ENCODE measurements at places on chromosomes 4 and X.

DNA sequence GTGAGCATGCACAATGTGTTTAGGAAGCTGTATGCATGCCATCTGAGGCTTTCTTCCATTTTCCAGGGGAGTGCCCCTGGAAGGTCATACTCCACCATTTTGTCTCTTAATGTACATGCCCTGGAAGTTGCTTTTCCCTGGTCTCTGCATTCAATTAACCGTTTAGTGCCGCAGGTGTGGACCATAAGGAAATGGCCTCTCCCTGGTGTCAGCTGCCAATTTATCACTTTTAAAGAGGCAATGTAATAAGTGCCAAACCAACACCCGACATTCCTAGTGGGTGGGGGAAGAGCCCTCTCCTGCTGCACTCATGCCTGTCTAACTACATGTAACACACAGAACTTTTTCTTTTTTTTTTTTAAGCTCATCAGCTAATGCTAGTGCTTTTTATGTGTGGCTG lies 7.1 kb upstream of the BST1 start:
- no peak for DNase-seq

GRCh38 chr4:150232029-150232428 lies 153.8 kb downstream of the DCLK2 start:
- DNase-seq: no peak

- no peak for DNase-seq
Observed at GRCh38 chrX:65821721-65822496, 154.5 kb downstream of the MSN start.

GRCh38 chr4:88284439-88285234 lies at the start of gene PPM1K:
Gene PPM1K (minus strand): TSS chr4:88284561. CDS start chr4:88278583, 5,978 bp downstream.
- DNase-seq: peak; percentile 98

DNA sequence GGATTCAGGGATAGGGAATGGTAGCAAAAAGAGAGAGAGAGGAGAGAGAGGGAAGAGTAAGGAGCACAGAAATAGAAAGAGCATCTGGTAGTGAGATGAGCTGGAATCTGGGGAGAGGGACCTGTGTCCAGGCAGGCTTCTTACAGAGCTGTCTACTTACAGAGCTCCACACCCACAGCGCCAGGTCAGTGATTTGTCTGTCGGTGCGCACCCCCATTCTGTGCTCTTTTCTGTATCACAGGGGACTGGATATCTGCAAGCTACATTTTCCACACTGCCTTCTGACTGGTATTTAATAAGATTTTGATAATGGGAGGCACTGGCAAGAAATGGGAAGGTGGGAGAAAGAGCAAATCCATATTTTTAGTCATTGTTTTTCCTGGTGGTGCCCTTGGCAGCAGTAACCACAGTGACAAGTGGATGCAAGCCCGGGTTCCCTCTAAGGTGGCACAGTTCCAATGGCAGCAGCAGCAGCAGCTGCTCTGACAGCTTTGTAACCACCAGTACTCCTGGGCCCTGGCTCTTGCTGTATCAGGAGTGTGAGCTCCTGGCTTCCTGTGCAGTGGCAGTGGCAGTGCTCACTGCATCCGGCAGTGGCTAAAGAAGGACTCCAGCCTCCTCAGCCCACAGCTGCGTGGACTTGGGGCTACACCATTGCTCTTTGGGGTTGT lies 300.5 kb downstream of the TRIML1 start:
- no peak for DNase-seq
